Lung microvascular endothelial cell (primary cell): ENCODE measurements at places on chromosomes 2 and 18. TPM values are rescaled to one million over a fixed set of nuclear protein-coding genes. Genes with fewer than 3 reads are reported as not detected.
A peak's percentile ranks its signal among the peaks of the same experiment; 100 is the strongest.

The ASTL gene
- not detected in 2 replicates for total RNA-seq

The FAM110C gene
- total RNA-seq, result under 0.01 and 0.44 TPM in 2 replicates

The PGAP1 gene
- 2.8 and 4.1 TPM in 2 replicates for total RNA-seq

The IL36B gene
- not detected in 2 replicates for total RNA-seq

The UGT1A3 gene
- total RNA-seq, result not detected in 2 replicates

The FER1L5 gene
- not detected in 2 replicates for total RNA-seq

The CAPN14 gene
- under 0.01 TPM in 1 of 2 replicates, not detected in the other for total RNA-seq

The ACSL3 gene
- total RNA-seq, result 82.8 and 109 TPM in 2 replicates

DNA sequence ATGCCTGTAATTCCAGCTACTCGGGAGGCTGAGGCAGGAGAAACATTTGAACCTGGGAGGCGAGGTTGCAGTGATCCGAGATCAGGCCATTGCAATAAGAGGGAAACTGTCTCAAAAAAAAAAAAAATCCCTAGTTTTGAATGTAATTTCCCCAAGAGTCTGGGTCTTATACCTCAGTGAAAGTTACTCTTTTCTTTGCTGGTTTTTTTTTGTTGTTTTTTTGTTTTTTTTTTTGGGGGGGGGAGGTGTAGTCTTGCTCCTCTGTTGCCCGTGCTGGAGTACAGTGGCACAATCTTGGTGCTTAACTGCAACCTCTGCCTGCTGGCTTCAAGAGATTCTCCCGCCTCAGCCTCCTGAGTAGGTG lies 22.8 kb downstream of the EML4 start:
- no peak for DNase-seq

- DNase-seq, result no peak
These were observed 309.2 kb downstream of the NRXN1 start for GRCh38 chr2:50722776-50723175.

DNA sequence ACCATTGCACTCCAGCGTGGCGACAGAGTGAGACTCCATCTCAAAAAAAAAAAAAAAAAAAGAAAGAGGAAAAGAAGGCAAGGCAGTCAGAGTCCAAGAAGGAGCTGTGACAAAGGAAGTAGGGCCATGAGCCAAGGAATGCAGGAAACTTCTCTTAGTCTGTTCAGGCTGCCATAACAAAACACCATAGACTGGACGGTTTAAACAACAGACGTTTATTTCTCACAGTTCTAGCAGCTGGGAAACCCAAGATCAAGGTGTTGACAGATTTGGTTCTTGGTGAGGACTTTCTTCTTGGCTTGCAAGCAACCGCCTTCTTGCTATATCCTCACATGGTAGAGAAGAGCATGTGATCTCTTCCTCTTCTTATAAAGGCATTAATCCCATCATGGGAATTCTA lies 13.1 kb upstream of the SUMO1 start:
- DNase-seq, result peak; percentile 69

DNA sequence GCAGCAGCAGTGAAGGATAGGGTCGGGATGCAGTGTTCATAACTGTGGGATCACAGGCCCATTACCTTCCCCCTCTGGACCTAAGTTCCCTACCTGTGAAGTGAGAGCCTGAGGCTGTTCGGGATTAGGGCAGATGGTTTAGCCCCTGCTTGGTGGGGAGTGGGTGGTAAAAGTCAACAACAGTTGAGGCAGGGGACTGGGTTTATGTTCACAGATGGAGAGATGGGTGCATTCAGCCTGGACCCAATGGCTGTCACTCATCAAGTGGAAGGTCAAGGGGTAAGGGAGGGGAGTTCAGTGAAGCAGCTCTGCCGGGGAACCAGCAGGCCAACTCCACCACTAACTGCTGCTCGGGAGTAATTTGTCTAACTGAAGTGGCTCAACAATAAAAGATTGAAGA lies 180.4 kb downstream of the FAM210A start:
- DNase-seq, result no peak

GRCh38 chr2:854460-854859 lies 96.2 kb upstream of the SNTG2 start:
- peak; percentile 55 for DNase-seq

DNA sequence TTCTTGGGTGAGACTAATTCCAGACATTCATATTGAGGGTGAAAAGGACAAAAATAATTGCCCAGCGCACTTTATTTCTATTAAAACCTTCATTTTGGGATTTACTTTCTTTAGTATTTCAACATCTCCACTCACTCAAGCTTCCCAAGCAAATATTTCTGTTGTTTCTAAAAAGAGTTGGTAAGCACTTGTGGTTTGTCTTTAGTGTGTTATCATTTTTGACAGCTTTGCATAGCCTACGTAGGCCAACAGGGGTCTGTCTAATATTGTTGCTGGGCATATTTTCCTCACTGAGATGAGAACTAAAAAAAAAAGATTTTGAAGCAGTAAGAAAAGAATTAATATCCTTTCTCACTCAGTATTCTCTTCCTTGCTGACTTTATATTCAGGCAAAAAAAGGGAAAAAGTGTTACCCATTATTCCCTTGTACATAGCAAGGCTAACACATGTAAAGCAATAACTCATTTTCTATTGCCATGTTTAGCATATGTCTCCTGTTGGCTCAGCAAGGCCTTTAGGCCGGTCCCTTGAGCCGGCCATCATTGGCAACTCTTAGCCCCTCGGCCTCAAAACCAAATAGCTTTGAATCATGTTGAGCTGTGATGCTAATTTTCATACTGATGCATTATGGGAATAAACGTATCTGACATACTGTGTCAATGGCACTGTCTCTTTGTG lies 494.2 kb downstream of the ARHGAP15 start:
- DNase-seq, result no peak

- DNase-seq, result peak; percentile 63
These were observed 25.4 kb upstream of the DTNB start for GRCh38 chr2:25698752-25699151.

DNA sequence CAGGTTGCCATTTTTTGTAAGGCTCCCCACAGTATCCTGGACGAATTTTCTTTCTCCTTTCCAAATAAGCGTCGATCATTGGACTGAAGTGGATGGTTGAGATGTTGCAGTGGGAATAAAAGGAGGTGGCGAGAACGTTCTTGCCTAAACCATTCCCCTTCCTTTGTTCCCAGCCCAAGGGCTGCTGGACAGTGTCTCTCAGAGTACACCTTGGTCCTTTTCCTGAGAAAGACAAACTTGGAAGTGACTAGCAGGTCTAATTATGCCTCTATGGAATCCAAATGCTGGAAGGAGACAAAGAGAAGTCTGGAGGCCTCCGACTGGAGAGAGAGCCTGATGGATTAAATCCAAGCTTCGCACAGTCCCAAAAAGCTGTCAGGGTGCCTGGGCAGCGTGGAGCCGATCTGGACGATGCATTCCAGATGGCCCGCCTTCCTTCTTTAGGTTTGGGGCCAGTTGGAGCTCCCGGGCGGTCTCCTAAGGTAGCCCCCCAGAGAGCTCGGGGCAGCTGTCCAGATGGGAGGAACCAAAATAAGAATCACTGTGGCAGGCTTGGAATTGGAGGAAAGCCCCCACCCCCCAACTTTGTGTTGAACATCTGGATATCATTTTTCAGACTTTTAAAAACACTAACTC lies 186.8 kb downstream of the TMEM247 start:
- DNase-seq, result no peak

DNA sequence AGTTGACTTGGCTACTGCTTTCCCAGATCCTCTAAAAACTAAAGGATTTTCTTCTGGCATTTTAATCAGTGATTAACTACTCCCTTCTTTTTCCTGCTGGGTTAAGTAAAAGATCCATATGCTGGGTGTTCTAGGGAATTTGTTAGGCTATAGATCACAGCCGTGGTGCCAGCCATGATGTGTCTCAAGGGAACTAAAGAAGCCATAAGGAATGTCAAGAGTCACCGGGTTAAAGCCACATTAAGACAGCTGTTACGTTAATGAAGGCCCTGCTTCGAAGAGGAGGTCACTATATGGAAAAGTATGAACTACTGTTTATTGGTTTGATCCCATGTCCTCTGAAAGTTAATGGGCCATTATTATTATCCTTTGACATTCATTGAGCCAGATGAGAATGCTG lies 70.7 kb downstream of the PAX3 start:
- no peak for DNase-seq
